WTC11 (cell line): ENCODE measurements at places on chromosomes 7 and 10. TPM values are rescaled to one million over a fixed set of nuclear protein-coding genes. Genes with fewer than 3 reads are reported as not detected.

Gene AVPI1
- total RNA-seq = 8.1 to 9.8 TPM (median 9.0 TPM) in 3 replicates

DNA sequence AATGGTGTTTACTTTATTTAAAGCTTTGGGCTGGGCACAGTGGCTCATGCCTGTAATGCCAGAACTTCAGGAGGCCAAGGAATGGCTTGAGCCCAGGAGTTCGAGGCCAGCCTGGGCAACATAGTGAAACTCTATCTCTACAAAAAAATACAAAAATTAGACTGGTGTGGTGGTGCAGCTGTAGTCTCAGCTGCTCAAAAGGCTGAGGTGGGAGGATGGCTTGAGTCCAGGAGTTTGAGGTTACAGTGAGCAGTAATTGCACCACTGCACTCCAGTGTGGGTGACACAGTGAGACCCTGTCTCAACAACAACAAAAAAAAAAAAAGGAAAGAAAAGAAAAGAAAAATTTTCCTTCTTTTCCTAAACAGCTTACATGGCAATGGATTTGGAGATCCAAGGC lies 22.0 kb downstream of the SLC16A9 start:
- no peak for DNase-seq

GRCh38 chr7:149670288-149670687 lies 103.1 kb downstream of the ZNF467 start:
- DNase-seq = no peak

Gene CNTNAP2
- 54.2 to 63.8 TPM (median 55.1 TPM) in 3 replicates for total RNA-seq

- DNase-seq = no peak
These were observed 14.0 kb upstream of the PTTG1IP2 start for GRCh38 chr7:90455163-90456030.

DNA sequence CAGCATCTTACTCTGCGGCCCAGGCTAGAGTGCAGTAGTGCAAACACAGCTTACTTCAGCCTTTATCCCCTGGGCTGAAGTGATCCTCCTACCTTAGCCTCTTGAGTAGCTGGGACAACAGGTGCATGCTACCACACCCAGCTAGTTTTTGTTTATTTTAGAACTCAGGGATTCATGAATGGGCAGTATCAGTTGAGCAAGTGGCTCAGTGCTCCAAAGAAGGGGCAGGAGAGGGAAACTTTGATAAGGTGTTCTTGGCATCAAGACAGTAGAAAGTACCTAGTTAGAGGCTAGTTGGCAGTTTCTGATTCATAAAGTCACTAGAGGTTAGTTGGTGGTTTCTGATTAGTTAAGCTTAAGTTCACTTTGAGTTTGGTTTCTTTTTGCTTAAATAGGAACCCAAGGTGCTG lies 18.4 kb downstream of the TRIM24 start:
- DNase-seq = no peak

GRCh38 chr10:13439313-13440184 lies 89.3 kb downstream of the BEND7 start:
- peak; percentile 54 for DNase-seq

GRCh38 chr10:23151071-23151470 lies 41.0 kb upstream of the PTF1A start:
- no peak for DNase-seq

Gene KDM7A
- 11.4 to 12.4 TPM (median 12.2 TPM) in 3 replicates for total RNA-seq

- no peak for DNase-seq
These were observed 89.8 kb downstream of the GNAI1 start for GRCh38 chr7:80224415-80224814.

GRCh38 chr10:112758961-112759360 lies 191.1 kb upstream of the TCF7L2 start:
- DNase-seq = no peak

DNA sequence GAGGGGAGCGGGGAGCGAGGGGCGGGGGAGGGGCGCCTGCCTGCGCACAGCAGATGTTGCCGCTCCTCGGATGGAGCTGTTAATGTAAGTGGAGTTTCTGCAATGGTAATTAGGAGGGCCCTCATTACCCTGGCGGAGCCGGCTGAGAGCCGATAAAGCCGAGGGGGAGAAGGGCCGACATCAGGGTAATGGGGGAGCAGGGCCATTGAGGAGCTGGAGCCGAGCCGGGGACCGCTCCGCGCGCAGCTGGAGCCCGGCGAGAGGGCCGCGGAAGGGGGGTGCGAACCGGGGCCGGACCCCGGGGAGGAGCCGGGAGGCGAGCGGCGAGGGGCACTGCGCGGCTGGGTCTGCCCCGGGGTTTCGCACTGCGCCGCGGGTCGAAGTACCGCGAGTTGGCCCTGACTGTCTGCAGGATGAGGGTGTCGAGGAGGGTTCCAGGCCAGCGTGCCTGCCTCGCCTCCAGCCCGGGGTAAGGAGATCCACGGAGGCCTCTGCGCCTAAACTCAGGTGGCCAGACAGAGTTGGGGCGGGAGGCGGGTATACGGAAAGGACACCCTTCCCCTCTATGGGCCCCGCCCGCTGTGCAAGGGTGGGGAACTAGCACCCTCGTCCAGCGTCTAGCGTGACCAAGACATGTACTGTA lies 55.0 kb upstream of the LBX1 start:
- peak; percentile 40 for DNase-seq

- DNase-seq = peak; percentile 23
These were observed 106.0 kb downstream of the GALNT17 start for GRCh38 chr7:71237945-71238344.

DNA sequence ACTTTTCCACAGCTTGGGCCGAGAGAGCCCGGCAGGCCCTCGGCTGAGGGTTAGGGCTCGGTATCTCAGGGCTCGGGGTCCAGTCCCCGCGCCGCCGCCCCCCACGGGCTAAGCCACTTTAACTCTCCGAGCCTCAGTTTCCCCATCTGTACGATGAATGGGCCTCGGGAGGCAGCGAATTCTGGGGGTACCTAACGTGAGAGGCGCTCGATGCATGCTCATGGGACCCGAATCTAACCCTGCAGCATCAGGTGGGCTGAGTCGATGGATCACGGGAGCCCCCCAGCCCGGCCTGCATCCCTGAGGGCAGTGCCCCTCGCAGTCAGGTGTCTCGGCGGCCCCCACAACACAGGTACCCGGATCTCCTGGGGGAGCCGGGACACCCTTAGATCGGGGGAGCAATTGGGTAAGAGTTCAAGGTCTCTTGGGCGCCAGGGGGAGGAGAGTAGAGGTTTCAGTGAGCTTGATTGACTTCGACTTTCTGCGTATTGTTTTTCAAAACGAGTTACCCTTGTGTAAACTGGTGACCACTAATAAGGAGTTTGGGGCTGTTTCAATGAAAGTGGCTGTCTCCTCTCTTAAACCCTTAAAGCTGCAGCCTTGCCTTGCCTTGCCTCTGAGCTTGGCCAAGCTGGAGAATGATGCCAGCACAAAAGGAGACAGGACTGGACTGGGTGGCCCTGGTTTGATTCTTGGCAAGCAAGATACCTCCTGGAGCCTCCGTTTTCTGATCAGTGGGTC lies 631 bp downstream of the POR start:
- DNase-seq = no peak

Gene HOXA4
- not detected in 3 replicates for total RNA-seq

- no peak for DNase-seq
These were observed 21.2 kb downstream of the PRXL2A start for GRCh38 chr10:80429521-80429973.
